Glutamatergic neuron (in vitro differentiated cells): ENCODE measurements at places on chromosomes 6 and 20.

DNA sequence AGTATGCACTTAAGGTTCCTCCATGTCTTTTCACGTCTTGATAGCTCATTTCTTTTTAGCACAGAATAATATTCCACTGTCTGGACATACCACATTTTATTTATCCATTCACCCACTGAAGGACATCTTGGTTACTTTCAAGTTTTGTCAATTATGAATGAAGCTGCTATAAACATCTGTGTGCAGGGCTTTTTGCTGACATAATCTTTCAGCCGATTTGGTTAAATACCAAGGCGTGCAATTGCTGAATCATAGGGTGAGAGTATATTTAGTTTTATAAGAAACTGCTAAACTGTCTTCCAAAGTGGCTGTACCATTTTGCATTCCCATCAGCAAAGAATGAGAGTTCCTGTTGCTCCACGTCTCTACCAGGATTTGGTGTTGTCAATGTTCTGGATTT lies 44.9 kb upstream of the PHACTR2 start:
- no peak for DNase-seq

GRCh38 chr6:165842281-165842936 lies 179.4 kb upstream of the PDE10A start:
- DNase-seq = no peak

- no peak for DNase-seq
Observed at GRCh38 chr20:4329232-4329631, 313.9 kb upstream of the RNF24 start.

- no peak for DNase-seq
Observed at GRCh38 chr20:62850333-62850974, 11.2 kb downstream of the TCFL5 start.

DNA sequence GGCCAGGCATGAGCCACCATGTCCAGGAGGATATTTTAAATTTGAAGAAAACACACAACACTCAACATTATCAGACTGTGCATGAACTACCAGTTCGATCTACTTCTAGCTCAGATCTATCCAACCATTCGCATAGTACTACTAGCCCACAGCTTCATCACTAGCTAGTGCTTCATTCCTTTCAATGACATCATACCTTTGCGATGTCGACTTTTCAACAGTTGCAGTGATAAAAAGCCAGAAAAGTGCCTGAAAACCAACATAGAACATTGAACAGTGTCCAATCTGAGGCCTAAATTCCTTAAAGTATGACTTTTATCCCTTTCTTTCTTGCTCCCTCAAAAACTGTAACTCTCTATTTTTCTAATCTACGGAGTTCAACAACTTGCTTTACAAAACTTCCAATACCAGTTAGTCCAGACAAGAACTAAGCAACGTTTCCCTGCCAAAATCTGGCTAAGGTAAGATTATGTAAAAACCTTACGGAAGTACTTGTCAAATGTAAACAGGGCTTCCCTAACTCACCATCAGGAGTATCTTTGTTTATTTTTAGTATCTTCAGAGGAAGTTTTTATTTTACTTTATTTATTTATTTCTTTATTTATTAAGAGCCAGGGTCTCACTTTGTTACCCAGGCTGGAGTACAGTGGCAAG lies 434.0 kb upstream of the JARID2 start:
- DNase-seq = no peak

- no peak for DNase-seq
Observed at GRCh38 chr6:25442898-25443297, 163.7 kb downstream of the CARMIL1 start.

DNA sequence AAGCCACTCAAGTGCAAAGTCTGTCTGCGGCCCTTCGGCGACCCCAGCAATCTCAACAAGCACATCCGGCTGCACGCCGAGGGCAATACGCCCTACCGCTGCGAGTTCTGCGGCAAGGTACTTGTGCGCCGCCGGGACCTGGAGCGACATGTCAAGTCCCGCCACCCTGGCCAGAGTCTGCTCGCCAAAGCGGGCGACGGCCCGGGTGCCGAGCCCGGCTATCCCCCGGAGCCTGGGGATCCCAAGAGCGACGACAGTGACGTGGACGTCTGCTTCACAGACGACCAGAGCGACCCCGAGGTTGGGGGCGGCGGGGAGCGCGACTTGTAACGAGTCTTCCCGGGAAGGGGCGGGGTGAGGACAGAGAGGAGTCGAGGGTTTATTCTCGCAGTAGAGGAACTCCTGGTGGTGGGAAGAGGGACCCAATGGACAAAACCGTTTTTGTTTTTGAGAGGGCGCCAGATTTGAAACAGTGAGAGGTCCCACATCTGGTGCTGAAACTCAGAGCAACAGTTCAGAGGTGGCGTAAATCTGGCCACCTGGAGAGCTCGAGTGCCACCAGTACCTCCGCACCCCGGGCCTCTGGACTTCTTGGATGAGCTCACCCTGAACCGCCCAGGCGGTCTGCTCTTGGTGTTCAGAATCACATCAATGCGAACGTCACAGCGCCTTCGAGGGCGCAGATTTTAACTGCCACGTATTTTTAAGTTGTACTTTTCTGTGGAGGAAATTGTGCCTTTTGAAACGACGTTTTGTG lies 8.0 kb downstream of the PRDM13 start:
- DNase-seq = peak; percentile 84

DNA sequence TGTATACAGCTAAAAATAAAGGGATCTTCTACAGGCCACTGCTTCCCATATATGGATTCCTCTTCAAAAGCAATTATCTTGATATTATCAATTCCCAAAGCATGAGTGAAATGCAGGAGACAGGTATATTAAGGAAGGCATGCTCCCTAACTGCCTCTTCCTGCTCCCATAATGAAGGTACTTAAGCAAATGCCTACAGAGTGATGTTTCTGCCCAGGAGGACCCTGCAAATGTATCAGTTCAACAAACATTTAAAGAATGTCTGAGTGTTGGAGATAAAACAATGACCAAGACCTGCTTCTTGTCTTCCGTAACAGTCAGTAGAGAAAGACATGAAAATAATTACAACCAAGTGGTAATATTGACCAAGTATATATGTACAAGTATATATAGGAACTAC lies 4.2 kb downstream of the UBE2J1 start:
- DNase-seq = no peak

GRCh38 chr6:29790626-29791025 lies 37.0 kb upstream of the HLA-G start:
- no peak for DNase-seq

DNA sequence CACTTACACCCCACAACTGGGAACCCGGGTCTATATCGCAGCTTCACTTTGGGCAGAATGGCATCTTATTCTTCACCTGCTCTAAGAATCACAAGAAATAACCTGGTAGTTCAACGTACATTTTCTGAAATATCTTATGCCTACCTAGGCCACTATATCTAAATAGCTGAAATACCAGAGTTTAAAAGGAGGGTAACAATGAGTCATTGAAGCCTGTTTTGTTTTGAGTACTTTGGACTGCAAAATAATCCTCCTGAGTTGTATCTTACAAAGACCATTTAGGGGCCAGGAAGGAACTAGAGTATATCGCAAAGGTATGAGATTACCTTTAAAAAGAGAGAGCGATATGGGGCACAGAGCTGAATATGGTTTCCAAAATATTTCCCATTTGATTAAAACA lies 96.7 kb upstream of the NUP153 start:
- DNase-seq = no peak

GRCh38 chr20:9062066-9062465 lies 6.8 kb upstream of the PLCB4 start:
- no peak for DNase-seq

- DNase-seq = no peak
Observed at GRCh38 chr6:127435626-127436220, 23.5 kb downstream of the KIAA0408 start.

GRCh38 chr20:63553251-63553932 lies 567 bp upstream of the FNDC11 start:
- DNase-seq = peak; percentile 91

GRCh38 chr6:42610416-42610815 lies 46.6 kb downstream of the UBR2 start:
- no peak for DNase-seq

DNA sequence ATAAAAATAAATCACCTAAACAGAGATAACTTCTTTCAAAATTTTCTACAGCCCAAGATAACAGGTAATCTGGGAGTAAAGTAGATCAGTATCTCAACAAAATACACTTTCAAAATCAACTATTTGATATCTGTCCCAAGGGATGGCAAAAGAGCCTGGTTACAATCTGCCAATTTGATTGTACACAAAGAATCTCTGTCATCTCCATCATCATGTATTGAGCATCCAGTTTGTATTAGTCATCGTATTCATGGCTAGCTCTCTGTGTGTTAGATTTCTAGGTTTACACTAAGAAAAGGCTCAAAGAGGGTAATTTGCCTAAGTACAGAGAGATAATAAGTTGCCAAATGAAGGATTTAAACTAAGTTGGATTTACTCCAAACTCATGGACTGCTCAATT lies 329.0 kb upstream of the NRSN1 start:
- no peak for DNase-seq

DNA sequence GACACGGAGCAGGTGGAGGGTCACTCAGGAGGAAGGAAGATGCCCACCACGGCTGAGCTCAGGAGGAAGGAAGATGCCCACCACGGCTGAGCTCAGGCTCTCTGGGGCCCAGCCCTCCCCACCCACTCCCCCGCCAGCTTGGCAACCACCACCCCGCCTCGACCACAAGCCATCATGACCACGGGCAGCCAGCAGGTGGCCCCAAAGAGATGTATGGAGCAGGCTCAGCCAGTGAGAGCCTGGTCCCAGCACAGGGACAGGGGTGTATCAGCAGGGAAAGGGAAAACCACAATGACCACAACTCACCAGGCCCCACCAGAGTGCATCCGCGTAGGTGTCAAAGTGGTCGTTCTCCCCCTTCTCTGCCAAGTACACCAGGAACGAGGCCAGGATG lies 30.4 kb downstream of the KCNQ2 start:
- peak; percentile 76 for DNase-seq

DNA sequence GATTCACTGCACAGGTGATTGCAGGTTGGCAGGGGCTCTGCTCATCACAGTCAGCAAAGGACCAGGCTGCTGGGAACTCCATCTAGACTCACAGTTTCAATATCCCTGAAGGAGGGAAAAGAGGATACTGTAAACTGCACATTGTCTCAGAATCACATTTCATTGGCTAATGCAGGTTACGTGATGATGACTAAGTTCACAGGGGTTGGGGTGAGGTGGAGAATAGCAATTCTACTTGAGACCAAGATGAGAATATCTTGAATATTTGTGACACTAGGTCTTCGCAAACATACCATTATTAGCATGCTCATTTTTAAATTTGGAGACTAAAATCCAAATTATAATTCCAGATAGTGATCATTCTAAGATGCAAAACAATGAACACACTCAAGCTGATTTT lies 208.5 kb upstream of the CITED2 start:
- DNase-seq = no peak

DNA sequence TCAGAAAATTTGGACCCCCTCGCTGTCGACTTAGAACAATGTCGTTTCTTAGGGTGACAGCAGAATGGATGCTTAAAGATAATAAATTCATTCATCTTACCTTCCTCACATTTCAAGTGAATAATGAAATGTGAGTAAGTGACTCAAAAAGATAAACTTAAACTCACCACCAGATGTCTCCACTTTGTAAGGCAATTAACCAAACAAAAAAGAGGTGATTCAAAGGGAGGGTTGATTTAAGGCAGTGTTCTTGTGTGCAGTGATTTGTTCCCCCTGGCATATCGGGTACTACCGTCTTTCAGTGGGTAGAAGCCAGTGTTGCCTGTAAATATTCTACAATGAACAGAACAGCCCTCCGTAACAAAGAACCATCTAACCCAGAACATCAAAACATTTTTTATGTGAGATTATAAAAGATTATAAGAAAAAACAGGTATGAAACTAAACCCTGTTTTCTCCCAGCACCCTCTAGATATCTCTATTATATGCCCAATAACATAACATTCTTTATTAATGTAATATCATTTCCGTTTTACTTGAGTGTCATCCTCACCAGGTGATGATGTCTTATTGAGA lies 589.7 kb downstream of the CBLN4 start:
- DNase-seq = no peak

DNA sequence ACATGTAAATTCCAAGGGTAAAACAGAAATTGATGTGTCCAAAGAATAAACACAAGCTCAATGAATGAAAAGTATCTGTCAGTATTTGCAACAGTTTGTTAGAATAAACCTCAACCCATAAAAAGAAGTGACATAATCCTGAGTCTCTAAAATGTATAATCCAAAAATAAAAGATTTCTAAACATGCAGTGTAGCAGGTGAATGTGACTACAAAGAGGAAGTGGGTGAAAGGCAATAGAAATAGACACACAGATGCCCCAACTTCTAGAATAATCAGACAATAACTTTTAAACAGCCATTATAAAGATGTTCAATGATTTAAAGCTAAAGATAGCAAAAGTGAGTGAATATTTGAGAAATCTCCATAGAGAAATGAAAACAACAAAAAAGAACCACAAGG lies 1009.2 kb upstream of the GJE1 start:
- DNase-seq = no peak

- no peak for DNase-seq
Observed at GRCh38 chr6:33628401-33628964, 7.4 kb downstream of the ITPR3 start.

- DNase-seq = peak; percentile 50
Observed at GRCh38 chr6:93624408-93624807, 205.0 kb upstream of the EPHA7 start.

DNA sequence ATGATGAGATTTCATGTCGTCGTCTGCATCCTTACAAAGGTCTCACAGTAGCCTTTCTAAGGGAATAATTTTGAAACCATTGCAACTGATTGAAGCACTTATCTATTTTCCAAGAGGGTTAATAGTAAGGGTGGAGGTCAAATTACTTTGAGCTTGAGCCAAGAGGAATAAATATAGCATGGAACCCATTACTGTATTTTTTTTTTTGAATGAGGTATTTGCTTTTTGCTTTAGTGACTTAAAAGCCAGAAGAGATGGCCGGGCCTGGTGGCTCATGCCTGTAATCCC lies 78.3 kb downstream of the SCAND1 start:
- no peak for DNase-seq

- DNase-seq = no peak
Observed at GRCh38 chr20:46775806-46776205, 66.4 kb downstream of the SLC2A10 start.

DNA sequence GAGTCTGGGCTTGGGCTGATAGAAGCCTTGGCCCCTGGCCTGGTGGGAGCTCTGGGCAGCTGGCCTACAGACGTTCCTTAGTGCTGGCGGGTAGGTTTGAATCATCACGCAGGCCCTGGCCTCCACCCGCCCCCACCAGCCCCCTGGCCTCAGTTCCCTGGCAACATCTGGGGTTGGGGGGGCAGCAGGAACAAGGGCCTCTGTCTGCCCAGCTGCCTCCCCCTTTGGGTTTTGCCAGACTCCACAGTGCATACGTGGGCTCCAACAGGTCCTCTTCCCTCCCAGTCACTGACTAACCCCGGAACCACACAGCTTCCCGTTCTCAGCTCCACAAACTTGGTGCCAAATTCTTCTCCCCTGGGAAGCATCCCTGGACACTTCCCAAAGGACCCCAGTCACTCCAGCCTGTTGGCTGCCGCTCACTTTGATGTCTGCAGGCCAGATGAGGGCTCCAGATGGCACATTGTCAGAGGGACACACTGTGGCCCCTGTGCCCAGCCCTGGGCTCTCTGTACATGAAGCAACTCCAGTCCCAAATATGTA lies 957 bp upstream of the VEGFA start:
- no peak for DNase-seq
